Amygdala (tissue), 56 donors: ENCODE measurements at places on chromosomes 1 and 21.

DNA sequence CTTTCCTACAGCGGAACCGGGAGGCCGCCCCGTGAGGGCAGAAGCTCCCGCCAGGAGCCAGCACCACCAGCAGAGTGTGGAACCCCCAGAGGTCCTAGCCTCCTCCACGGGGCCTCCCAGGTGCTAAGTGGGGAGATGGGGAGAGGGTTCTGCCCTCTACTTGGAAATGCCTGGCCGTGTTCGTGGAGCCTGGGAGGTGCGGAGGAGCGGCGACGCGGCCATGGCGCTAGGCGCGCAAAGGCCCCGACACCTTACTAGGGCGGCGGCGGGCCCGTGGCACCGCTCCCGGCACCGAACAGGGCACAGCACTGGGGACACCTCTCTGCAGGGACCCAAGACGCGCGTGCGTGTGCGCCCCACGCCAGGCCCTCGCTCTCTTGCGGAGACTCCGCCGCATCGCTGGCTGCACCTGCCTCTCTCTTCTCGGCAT lies 1.3 kb upstream of the CACNA1E start:
- no peak for DNase-seq

DNA sequence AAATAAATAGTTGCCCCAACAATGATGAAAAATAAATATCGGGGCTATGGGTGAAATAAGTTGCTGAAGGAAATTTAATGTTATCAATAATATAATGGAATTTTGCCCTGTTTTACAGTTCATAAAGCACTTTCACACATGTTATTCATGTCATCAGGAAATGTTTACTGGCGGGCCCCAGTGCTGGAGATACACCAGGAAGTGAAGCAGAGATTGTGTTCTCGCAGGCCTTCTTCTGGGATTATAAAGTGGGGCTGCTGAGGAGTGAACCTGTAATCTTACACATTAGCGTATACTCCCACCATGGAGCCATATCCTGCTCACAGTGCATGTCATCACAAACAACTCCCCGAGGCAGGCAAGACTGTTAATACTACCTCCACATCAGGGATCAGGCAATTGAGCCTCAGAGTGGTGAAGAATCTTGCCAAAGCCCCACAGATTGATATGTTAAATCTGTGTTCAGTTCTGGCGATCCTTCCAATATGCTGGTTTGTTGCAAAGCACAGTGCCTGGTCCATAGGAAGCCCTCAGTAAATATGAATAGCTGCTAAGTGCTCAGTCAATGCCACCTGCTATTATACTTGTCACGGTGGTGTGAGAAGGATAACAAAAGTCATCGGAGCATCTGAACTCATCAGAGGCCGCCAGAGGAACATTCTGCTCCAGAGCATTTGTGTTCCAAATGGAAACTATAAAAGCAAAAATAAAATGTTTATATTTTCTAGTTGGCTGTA lies 104.4 kb upstream of the UBE2U start:
- DNase-seq = no peak

GRCh38 chr1:61873581-61873980 lies 131.3 kb downstream of the PATJ start:
- DNase-seq = no peak

GRCh38 chr1:212539737-212540430 lies 68.7 kb upstream of the ATF3 start:
- no peak for DNase-seq

- no peak for DNase-seq
Observed at GRCh38 chr1:229148041-229148671, 122.8 kb upstream of the RAB4A start.

- no peak for DNase-seq
Observed at GRCh38 chr1:222373216-222373615, 174.7 kb downstream of the HHIPL2 start.

GRCh38 chr1:216332462-216332861 lies 90.8 kb downstream of the USH2A start:
- no peak for DNase-seq

DNA sequence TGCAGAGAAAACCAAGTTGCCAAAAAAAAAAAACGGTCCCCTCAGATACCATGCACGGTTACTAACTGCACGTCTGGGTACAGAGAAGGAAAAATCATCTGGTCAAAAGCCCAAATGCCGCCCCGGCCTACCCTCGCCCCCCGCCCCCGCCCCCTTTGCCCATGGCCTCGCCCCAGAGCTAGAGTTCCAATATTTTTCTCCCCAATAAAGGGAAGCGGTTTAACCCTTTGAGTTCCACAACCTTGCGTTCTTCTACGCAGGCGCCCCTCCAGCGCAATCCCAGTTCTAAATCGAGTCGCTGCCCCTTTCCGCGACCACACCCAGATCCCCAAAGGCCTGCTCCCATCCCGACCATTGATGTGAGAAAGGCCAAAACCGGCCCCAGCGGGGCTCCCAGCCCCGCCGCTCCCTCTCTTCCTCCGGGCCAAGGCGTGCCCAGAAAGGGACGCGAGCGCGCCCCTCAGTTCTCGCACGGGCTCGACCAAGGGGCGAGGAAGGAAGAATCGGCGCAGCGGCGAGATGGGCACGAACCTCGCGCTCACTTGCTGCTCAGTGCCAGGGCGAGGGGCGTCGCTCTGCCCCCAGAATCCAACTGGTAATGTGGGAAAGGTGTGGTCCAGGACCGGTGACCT lies 797 bp downstream of the WDR47 start:
- DNase-seq = peak; percentile 4

GRCh38 chr1:165843304-165843703 lies 15.9 kb downstream of the UCK2 start:
- DNase-seq = no peak

DNA sequence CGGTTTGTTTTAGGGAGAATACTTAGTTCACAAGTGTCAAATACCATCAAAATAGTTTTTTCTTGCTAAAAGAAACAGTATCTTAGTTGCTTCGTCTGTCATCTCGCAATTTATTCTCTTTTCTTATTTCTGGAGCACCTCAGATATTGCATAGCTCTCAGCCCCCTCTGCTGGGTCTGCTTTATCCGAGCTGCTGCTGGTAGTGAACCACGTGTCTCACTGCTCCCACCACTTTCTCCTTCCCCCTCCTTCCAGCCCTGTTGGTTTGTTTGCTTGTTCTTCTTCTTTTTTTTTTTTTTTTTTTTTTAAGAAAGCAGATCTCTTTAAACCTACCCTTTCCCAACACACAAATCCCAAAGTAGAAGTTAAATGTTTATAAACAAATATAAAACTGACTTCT lies 170.8 kb downstream of the EDEM3 start:
- DNase-seq = no peak

GRCh38 chr1:155012026-155012546 lies 9.5 kb downstream of the ZBTB7B start:
- DNase-seq = peak; percentile 72

- DNase-seq = no peak
Observed at GRCh38 chr1:30837653-30838052, 70.9 kb downstream of the SDC3 start.

- DNase-seq = no peak
Observed at GRCh38 chr1:206582971-206583706, 29.1 kb downstream of the EIF2D start.

GRCh38 chr1:117648015-117648414 lies 42.2 kb downstream of the TENT5C start:
- DNase-seq = no peak

DNA sequence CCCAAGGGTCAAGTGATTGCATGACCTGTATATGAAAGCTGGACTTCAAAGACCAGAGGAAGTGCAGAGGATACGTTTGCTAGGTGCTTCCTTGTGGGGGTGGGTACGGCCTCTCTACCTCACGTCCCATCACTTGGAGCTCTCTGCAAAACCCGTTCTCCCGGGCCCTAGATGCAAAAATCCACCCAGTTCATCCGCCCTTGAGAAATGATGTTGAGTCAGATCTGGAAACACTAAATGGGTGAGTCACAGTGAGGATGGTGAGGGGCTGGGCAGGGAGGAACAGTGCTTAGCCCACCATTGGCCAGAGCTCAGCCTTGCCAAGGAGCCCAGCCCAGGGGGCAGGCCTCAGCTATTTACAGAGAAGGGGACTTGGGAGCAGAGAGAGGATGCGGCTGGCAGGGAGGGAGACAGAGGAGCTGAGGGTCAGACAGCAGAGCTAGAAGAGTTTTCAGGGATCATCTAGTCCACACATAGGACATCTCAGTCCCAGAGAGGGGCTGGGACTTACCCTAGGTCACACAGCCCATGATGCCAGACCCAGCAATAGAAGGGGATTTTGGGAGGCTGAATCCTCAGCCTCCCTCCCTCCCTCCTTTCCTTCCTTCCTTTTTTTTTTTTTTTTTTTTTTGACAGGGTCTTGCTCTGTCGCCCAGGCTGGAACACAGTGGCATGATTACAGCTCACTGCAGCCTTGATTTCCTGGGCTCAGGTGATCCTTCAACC lies 14.6 kb downstream of the ARHGEF10L start:
- no peak for DNase-seq

- DNase-seq = no peak
Observed at GRCh38 chr1:204314893-204315658, 44.7 kb downstream of the PLEKHA6 start.

DNA sequence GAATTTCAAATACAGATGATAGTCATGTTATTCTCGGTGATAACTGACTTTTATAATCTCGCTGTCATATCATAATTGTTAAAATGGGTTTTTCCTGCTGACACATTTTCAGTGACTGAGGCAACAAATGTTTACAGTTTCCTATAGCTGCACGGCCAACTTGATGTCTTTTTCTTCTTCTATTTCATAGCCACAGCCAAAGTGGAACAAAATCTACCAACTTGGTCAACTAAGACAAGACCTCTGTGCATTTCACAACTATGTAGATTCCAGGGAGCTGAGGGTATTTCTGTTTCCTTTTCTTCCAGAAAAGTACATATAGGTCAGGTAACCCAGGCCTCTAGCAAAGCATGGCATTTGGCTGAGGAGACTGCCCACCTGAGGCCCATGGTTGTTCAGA lies 10.4 kb upstream of the AHCYL1 start:
- no peak for DNase-seq

DNA sequence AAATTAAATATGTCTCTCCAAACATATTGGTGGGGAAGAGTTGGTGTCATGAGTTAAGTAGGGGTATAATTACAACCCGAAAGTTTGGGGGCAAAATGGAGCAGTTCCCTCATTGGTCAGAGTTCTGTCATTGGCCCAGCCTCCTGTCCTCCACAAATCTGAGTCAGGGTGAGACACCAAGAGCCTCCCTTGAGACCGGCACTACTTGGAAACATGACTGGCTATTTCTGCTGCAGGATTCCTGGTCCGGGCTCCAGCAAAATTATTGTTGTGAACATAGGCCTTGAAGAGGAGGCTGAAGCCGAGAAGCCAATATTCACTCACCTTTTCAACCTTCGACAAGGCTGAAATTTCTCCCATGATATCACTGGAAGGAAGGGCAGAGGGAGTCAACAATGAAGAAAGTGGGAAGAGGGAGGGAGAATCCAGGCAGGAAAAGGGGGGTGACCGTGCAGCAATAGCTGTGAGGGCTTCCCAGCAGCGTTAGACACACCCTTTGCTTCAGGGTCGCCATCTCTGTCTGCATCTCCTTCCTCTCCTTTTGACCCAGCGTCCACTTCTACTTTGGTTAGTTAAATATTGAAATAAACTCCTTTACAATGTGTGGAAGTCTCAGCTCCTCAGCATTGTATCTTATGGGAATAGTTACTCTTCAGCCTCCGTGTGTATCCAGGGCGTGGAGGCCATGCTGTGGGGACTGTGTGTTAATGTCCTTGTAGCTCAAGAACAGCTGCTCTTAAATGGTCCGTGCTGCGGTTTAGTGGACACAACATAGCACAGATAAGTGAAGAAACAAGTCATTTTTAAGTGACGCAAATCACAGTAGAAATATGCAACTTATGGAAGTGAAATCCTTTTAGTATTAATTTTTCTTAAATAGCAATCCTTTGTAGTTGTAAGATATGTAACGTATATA lies 307.4 kb downstream of the DISC1 start:
- DNase-seq = no peak

DNA sequence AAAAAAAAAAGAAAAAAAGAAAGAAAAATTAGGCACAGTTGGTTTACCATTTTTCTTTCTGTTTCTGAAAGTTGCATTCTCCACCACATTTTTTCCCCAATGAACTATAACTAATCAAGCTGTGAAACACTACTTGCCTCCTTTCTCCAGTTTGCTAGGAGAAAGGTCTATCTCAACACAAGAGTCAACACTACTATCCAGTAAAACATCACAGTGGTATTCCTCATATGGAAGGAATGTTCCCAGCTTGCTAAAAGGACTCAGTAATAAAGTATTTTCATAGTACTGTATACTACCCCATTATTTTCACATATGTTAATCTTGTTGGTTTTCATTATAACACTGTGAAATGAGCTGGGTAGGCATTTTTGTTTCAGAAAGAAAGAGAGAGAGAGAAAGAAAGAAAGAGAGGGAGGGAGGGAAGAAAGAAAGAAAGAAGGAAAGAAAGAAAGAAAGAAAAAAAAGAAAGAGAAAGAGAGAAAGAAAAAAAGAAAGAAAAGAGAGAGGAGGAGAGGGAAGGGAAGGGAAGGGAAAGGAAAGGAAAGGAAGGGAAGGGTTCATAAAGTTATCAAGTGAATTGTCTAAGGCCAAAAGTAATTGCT lies 7.9 kb downstream of the PTGER3 start:
- DNase-seq = no peak

- DNase-seq = no peak
Observed at GRCh38 chr1:43366601-43367025, 1.2 kb downstream of the ELOVL1 start.

GRCh38 chr1:208134491-208134890 lies 109.7 kb downstream of the PLXNA2 start:
- DNase-seq = no peak
